Right atrium auricular region (tissue), 2 donors: ENCODE measurements at places on chromosomes 2 and 18. TPM values are rescaled to one million over a fixed set of nuclear protein-coding genes. Genes with fewer than 3 reads are reported as not detected.

Gene PDE11A
- not detected for total RNA-seq

DNA sequence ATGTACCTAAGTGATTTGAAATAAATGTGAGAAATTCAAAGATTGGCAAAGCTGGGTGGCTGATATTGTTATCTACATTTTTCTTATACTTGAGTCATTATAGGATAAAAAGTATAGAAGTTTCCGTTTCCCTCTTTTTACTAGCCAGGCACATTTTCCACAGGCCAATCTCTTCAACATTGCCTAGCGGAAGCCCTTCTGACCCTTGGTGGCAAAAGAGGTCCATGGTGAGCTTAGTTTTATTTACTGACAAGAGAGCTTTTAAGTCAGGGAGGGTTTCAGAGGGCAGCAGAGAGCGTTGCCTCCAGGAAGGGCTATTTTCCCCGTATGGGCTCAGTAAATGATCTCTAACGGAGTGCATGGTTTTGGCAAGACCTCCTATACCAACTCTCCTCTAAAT lies 15.1 kb upstream of the RHOB start:
- H3K36me3 ChIP-seq = no peaks in the 10 kb centered on the region
- H3K27ac ChIP-seq = no peak overlapping the region
- peaks cover 9% of the 10 kb centered on the region for H3K4me1 ChIP-seq
- no peak overlapping the region for H3K4me3 ChIP-seq
- no peak for DNase-seq
- H3K27me3 ChIP-seq = no peaks in the 10 kb centered on the region

Gene TRABD2A
- 1.7 TPM for total RNA-seq

Gene IL1RN
- total RNA-seq = 1.3 TPM
